CD4-positive, CD25-positive, alpha-beta regulatory T cell (primary cell): ENCODE measurements at places on chromosomes 2 and 18.

DNA sequence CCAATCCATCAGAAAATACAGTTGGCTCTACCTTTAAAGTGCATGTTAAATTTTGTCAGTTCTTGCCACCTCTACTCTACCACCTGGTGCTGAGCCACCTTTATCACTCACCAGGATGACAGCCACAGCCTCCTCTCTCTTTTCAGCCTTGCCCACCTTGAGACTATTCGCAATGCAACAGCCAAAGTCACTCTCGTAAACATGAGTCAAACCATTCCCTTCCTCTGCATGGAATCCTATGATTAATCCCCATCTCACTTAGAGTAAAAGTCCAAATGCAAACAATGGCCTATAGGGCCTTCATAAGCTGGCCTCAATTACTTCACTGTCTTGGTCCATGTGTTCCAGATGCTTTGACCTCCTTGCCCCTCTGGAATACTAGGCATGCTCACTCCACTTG is 5.8 kb upstream of the OSBPL6 start:
- no peak for DNase-seq

GRCh38 chr2:97997784-97998392 is 2.1 kb upstream of the TMEM131 start:
- no peak for DNase-seq

DNA sequence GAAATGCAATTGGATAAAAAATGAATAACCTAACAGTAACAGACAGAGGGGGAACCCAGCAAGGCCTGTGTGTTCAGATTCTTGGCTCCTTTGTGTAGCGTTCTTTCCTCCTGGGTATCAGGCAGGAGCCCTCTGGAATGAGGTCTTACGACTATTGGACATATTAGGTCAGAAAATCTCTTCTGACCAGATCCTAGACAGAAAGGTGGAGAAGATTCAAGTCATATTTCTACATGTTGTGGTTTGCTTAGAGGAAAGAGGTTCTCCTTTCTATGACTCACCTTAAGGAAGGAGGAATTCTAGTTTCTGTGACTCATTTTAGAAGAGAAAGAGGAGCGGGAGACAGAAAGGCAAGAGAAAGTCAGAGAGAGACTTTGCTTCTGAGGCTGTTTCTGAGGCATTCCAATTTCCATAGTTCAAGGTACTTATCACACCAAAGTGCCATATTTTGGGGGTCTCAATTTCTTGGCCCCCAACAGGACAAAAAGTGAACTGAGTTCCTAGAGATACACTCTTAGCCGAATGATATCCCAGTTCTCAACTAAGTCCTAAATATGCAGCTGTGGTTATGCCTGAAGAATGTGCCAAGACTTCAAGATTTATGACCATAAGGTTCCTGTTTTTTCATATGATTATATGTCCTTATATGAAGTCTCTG is 618.6 kb downstream of the ZEB2 start:
- no peak for DNase-seq

GRCh38 chr2:55154525-55155030 is 77.5 kb downstream of the CLHC1 start:
- no peak for DNase-seq

- no peak for DNase-seq
Measured at GRCh38 chr2:63301481-63301880, 250.9 kb downstream of the OTX1 start.

GRCh38 chr2:134668821-134669220 is 50.0 kb downstream of the TMEM163 start:
- DNase-seq = peak; percentile 61

DNA sequence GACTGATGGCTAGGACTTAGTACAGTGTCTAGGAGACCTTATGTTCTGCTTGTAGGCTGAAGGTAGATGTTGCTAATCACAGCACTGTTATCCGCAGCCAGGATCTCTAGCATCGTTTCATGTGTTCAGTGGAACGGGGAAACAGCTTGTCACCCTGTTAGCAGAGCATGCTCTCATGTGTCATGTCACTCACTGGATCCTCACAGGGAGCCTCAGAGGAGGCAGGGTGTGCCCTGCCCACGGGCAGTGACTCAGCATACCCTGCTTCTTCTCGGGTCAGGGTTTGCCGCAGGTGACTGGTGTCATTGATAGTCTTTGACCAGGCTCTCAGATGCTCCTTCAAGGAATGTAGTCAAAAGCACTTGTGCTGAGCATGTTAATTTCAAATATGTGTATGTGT is 44.4 kb downstream of the RPIA start:
- no peak for DNase-seq

DNA sequence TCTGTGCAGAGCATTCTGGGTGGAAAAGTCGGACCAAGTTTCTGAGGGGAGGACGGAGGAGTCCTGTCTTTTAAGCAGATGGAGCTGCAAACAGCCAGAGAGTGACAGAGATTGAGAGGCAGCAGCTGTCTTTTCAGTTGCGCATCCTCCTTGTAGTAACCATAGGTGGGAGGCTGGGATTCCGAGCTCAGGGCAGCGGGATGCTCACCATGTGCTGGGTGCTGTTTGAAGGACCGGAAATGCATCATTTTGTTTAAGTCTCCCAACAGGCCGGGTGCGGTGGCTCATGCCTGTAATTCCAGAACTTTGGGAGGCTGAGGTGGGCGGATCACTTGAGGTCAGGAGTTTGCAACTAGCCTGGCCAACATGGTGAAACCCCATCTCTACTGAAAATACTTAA is 93.4 kb downstream of the AGAP1 start:
- no peak for DNase-seq

- no peak for DNase-seq
Measured at GRCh38 chr18:48342125-48342524, 67.1 kb downstream of the ZBTB7C start.

DNA sequence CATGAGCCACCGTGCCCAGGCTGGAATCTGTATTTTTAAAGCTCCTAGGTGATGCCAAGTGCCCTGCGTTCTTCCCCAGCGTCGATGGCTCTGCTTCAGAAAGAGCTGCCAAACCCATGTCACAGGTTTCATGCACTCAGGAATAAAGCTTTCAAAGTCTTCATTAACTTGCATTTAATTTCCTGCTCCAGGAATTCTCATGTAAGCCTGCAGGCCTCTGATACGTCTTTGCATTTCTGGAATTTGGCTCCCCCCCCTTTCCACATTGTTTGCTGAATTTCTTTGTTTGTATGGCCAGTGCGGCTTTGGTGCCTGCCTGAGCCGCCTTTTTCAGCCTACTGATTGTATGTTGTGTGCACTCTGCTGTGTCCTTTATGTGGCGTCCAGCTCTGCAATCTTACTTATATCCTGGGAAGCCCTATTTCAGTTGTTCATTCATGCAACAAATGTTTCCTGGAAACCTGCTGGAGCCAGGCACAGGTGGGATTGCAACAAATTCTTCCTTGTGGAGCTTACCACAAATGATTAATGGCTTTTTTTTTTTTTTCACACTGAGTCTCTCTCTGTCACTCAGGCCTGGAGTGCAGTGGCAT is 17.9 kb upstream of the OTOF start:
- DNase-seq = no peak

DNA sequence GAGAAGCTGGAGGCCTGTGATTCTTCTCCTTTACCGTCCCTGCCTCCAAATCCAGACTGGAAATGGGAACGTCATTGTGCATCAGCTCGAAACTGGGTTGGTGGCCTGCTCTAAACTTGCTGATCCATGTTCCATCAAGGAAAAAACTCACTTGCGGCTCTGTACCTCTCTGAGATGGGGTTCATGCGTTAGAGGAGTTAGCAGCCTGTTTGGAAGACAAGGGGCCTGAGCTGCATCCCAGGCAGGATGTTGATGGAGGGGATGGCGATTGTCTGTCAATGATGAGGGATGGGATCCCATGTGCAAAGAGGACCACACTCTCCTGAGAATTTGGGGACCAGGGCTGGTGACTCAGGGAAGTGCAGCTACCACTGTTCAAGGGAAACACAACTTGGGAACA is 26.0 kb downstream of the TWIST2 start:
- DNase-seq = no peak

GRCh38 chr2:100057901-100058261 is 84.5 kb downstream of the AFF3 start:
- no peak for DNase-seq

DNA sequence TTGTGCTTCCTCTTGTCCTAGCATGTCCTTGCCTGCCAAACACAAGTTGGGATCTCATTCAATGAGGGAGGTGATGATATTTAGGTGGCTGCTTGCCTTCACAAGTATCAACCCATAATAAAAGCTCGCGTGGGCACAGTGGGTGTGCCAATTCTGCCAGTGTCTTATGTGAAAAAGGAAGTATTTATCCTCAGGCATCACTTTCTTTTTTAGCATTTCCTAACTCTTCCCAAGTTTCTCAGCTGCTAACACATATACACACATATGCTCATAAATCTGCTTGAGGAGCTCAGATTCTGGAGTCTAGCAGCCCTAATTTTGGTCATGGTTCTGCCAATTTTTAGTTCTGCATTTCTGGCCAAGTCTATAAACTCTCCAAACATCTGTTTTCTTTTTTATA is 319.5 kb upstream of the HNMT start:
- no peak for DNase-seq

DNA sequence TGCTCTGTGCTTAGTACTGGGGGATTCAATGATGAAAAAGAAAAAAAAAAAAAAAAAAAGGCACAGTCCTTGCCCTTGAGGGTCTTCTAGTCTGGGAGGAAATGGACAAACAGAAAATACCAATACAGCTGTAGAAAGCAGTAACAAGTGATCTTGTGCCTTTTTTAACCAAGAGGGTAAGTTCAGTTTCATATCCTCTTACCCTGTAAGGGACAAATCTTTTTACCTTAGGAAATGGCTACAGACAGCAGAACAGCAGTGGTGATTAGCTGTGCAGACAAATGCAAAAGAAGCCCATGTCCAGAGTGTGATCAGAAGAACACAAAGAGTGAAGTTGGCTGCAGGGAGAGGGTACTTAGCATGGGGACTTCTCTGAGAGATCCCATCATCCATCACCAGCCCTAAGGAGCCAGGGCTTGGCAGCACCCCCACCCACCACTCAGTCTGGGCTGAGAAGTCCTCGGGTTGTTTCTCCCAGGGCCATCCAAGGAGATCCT is 102.9 kb downstream of the ALPK2 start:
- DNase-seq = no peak

- no peak for DNase-seq
Measured at GRCh38 chr2:2868085-2868484, 509.5 kb downstream of the EIPR1 start.

DNA sequence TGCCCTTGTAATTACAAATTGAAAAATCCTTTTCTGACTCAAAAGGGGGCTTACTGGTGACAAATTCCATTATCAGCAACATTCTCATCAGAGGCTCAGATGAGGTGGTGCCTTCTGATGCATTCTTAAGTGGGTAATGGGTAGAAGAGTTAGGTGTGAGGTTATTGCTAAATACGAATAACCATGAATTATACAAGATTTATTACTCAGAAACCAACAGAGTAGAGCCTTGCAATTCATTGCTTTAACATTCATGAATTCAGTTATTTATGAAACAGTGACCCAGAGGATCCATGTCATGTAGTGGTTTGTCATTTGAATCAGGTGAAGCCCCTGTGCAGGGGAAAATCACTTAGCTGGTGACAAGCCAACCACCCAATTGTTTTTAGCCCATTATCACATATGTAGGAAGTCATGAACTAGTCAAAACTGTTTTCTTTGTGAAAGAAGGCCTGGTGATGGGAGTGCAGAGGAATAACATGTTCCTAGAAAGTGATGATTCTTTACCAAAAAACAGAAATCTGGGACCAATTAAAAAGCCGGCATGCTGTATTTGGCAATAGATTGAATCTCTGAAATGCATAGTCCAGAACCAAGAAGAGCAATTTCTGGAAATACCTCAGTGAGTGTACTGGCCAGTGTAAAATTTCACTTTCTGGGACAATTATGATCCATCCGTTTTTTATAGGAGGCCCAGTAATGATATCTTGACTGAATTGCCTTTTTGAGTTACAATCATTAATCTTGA is 70.2 kb downstream of the CRIM1 start:
- DNase-seq = no peak

DNA sequence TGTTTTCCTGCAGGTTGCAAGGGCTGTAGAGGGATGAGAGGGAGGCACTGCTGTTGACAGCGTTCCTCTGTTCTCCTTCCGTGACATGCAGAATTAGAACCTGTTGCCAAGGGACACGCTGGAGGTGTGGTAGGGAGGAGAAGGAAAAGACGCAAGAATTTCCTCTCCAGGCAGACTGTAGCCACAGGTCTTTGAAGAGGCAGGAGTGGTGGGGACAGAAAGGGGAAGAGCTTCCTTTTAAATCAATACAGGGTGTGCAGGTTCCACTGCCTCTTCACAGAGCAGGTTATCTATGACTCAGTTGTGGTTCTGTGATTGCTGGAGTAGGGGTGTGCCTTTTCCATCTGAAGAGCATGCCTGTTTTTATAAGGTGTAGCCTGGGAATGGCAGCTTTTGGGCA is 133.0 kb downstream of the WDSUB1 start:
- no peak for DNase-seq

- no peak for DNase-seq
Measured at GRCh38 chr2:63422556-63422955, 165.7 kb downstream of the WDPCP start.

GRCh38 chr2:189545418-189545817 is 35.2 kb downstream of the SLC40A1 start:
- DNase-seq = no peak

GRCh38 chr2:239479471-239479870 is 78.7 kb upstream of the HDAC4 start:
- no peak for DNase-seq

DNA sequence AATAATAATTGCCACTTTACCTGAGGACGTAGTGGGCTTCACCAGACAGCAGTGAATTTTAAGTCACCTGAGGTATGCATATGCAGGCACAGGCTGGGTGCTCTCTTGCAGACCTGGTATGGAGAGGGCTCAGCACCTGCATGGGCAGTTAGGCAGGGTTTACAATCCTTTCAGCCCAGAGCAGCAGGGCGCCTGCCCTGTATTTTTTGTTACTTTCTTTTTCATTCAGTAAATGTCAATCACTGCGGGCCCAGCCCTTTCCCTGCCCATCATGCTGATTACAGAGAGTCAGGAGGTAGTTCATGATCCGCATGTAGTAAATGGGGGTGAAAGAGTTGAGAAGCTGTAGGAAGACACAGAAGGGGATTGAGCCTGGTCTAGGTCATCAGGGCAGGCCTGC is 147.0 kb upstream of the ALPP start:
- no peak for DNase-seq

- no peak for DNase-seq
Measured at GRCh38 chr18:48985161-48985560, 34.4 kb upstream of the SMAD7 start.

DNA sequence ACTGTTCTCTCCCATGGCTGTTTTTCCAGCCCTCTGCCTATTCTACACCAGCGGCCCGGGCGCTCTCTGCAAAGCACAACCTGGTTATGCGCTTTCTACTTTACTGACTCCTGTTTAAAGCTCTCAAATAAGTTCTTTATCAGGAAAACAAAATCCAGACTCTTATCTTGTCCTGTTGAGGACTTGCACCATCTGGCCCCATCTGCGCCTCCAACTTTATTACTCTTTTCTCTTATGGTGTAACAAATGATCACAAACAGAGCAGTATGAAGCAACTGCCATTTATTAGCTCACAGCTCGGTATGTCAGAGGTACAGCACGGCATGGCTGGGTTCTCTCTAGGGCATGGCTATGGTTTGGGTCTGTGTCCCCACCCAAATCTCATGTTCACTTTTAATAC is 236.5 kb upstream of the NT5C1B start:
- DNase-seq = no peak
